ENCODE measurements at places on chromosomes 12 and 14.

- DNase-seq, result no peak
These were observed 19.5 kb upstream of the CDK17 start for GRCh38 chr12:96419576-96420276.

- DNase-seq, result no peak
These were observed 51.3 kb downstream of the AMN start for GRCh38 chr14:102973706-102974285.

- DNase-seq, result no peak
These were observed 883.7 kb upstream of the TMEM132C start for GRCh38 chr12:127383281-127383680.

DNA sequence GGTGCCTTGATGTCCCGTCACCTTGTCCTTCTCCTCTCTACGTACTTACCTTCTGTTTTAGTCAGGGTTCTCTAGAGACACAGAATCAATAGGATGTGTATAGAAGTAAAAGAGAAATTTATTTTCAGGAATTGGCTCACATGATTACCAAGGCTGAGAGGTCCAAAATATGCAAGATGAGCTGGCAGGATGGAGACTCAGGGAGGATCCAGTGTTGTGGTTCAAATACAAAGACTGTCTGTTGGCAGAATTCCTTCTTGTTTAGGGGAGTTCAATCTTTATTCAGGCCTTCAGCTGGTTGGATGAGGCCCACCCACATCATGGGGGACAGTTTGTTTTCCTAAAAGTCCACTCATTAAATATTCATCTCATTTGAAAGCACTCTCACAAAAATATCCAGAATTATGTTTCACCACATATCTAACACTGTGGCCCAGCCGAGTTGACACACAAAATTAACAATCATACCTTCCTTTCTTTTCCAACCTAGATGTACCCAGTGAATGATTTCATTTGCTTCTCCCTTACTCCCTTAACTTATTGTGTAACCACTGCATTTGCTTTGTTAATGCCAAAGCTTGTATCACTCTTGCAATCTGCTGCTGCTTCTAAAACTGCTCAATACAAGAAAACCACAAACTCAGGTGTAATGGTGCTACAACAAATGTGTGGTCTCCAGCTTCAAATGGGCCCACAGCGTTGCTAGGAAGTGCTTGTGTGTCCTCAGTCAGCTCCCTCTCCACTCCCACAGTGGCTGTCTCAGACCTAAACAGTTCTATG is 195.4 kb upstream of the ARHGAP5 start:
- no peak for DNase-seq

DNA sequence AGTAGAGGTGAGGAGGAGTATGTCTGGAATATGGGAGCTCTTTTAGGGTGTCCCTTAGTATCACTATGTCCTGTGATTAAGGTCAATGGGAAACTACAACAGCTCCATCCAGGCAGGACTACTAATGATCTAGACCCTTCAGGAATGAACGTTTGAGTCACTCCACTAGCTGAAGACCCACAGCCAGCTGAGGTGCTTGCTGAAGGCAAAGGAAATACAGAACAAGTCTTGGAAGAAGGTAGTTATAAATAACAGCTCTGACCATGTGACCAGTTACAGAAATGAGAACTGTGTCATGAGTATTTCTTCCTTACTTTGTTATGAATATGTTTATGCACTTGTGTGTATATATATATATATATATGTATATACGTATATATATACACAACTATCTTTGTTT is 40.5 kb upstream of the USP44 start:
- no peak for DNase-seq

All from activated T-cell treated with anti-CD3 and anti-CD28 coated beads, Interleukin-2, amount 50 U/mL, for 24 hours (primary cell).